ENCODE measurements at places on chromosomes 3 and 15.

DNA sequence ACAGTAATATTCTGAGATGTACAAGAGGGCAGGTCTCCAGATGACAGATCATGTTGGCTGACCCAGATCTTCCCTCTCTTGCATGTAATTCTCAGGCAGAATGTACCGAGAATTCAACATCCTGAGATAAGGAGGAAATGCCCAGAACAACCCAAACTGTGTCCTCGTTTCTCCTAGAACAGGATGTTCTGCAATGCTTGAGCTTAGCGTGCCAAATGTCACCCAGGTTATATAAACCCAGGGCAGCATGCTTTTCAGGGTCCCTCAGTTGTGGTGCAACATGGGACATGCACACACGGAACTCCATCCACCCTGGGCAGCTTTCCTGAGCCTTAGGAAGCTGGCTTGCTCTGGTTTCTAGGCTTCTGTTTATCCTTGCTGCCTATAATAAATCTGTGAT lies 102.1 kb upstream of the CMC1 start:
- no peak for DNase-seq

- DNase-seq, result no peak
Observed at GRCh38 chr3:55877703-55878102, 390.6 kb upstream of the WNT5A start.

DNA sequence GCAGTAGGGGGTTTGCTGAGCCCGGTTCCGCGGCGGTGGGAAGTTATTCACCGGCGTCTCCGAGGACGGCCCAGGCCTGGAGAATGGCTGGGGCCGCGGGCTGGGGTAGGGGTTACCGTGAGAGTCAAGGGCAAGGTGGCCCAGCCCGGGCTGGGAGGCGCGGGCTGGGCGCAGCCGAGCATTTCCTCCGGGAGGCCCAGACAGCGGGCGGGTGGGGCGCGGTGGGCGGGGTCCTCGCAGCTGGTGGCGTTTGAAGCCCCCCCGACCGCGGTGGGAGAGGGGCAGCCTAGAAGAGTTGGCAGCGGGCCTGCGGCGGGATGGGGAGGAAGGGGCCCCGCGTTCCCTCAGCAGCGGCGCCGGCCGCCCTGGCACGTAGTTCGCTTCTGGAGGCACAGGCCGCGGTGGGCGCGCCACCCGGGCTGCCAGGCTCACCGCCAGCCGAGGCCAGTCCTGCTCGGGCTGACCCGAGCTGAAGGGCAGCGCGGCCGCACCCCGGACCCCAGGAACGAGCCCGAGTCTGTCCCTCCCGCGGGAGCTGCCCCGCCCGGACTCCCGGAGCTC lies 960 bp upstream of the KLF13 start:
- peak; percentile 32 for DNase-seq

- no peak for DNase-seq
Observed at GRCh38 chr3:58421004-58421403, 12.6 kb downstream of the PDHB start.

GRCh38 chr15:31802761-31803160 lies 227.6 kb upstream of the CHRNA7 start:
- no peak for DNase-seq

GRCh38 chr3:181454451-181455027 lies 257.2 kb upstream of the SOX2 start:
- no peak for DNase-seq

GRCh38 chr3:161560008-161560637 lies 63.5 kb downstream of the OTOL1 start:
- peak; percentile 37 for DNase-seq

GRCh38 chr3:129195731-129196256 lies 12.1 kb upstream of the CNBP start:
- DNase-seq, result no peak

- DNase-seq, result no peak
Observed at GRCh38 chr3:151766454-151766853, 32.7 kb downstream of the AADACL2 start.

DNA sequence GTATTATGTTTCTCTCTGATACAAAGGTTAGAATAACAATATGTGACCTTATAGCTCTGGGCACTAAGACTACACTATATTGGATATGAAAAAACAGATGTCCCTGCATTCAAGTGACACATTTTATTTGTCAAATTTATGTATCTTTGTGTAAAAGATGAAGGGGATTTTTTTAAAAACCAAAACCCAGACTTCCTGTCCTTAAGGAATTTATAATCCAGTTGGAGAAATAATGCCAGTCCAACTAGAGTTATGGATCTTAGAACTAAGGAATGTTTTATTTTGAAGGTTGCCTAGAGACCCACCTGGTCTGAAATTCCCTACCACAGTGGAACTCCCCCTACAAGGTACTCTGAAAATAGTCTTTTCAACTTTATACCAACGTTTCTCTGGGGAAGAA lies 33.3 kb upstream of the PIK3CB start:
- no peak for DNase-seq

GRCh38 chr3:194422188-194422587 lies 23.1 kb upstream of the GP5 start:
- no peak for DNase-seq

DNA sequence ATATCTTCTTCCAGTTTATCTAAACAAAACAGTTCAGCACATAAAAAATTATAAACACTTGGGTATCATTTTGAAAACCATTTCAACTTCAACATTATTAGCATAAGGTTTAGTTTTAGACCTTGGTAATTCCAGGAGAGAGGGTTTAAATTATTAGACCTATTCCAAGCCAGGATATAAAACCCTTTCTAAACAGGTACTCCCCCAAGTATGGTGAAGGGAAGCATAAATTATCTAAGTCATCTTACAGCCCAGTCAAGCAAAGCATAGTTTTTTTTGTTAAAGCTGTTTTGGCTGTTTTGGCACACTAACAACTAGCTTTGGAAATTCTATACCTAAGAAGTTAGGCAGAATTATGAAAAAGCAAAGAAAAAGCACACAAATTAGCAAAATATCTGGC lies 87.3 kb downstream of the FBN1 start:
- no peak for DNase-seq

DNA sequence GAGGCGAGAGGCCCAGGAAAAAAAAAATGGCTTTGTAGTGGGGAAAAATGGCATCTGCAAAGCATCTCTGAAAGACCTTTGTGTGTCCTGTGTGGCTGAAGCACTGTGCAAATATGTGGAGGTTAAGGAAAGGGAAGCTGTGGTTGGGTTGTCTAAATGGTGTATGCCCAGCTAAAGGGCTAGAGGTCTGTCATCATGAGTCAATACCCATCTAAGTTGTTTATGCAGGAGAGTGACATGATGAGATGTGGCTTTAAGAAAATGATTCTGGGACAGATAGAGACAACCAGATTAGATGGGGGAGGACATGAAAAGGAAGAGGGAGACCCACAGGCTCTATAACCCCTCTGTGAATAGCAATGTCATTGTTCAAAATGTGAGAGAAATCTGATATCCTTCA lies 280.7 kb downstream of the MFSD1 start:
- DNase-seq, result no peak

DNA sequence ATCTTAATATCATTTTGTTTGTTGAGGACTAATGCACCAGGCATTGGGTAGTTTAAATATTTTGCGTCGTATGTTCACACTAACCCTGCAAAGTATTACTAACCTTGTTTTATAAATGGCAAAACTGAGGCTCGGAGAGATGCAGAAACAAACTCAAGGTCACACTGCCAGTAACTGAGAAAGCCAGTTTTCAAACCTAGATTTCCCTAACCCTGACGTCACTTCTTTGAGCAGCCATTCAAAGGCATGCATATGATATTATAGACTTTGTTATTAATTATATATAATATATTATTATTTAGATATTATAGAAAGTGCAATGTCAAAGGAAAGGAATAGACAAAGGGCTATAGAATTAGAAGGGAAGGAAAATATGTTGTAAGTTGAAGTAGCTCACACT lies 167.6 kb upstream of the EOMES start:
- no peak for DNase-seq

GRCh38 chr15:76258460-76258859 lies 52.8 kb downstream of the ETFA start:
- DNase-seq, result no peak

DNA sequence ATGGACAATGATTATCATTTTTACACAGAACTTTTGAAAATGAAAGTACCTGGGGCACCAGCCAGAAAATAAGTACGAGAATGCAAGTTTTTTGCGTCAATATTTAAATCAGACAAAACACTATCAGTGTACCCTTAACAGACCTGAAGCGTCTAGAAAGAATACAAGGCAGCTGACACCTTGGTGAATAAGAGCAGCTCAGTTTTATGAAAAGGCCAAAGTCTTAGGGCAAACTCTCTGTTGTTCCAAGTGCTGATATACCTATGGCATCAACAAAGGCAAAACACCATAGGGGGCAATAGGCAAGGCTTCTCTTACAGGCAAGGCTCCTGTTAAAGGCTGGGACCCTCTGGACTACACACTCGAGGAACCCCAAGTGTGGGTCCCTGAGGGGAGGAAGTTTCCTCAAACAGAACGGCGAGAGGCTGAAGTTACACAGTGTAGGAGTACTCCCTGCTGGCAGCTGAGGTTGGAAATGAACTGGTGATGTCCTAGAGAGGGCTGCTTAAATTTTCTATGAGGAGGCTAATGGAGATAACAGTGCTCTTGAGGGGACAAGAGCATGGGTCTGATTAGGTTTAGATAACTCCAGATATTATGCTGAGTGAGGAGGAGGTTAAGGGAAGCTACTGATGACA lies 291.0 kb downstream of the TIGIT start:
- DNase-seq, result no peak

GRCh38 chr3:177182352-177182751 lies 14.9 kb downstream of the TBL1XR1 start:
- no peak for DNase-seq

GRCh38 chr15:49458145-49458544 lies 35.1 kb downstream of the FGF7 start:
- no peak for DNase-seq

DNA sequence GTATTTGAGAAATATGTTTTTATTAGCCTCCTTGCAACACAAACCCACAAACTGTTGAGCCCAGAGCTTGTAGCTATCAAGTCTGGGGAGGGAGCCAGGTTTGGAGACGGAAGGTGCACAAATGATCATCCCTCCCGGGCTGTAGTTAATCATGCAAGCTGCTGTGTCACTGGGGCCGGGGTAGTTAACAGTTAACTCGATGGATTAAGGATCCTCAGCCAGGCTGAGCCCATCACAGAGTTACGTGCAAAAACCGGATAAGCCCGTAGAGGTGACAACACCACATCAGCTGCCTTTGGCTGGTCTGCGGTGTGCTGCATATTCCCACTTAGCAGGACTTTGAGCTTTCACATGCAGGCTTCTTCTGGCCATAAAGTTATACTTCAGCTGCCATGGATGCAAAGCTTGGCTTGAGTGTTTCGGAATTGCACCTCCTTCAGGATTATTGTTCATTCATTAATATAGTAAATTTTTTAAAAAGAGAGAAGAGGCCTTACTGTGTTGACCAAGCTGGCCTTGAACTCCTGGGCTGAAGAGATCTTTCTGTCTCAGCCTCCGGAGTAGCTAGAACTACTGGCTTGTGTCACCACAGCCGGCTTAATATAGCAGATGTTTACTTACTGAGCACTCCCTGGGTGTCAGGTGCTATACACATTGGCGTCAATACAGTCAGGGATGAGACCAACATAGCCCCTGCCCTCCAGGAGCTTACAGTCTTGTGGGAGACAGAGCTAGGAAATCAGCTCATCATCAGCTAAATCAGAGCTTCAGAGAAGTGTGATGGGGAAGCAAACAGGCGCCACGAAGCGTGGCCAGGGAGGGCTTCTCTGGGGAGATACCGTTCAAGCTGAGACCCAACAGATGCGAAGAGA lies 226.8 kb upstream of the BHLHE40 start:
- DNase-seq, result no peak

DNA sequence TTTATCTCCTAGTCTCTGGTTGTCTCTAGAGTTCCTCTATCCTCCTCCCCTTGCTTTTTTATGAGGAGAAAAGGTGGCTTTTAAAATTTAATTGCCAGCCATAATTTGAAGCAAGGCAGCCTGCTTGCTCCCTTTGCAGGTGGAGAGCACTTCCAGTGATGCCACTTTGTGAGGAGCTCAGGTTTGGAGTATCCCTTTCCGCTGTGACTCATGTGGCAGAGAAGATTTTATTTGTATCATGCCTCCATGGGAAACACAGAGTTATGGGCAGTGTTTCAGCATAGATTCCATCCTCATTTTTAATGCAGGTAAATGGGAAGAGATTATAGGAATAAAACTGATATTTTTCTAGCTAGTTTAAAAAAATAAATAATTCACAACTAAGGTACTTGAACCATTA lies 7.0 kb downstream of the PPM1L start:
- DNase-seq, result no peak

GRCh38 chr15:66502491-66502890 lies 2.2 kb downstream of the RPL4 start:
- no peak for DNase-seq

GRCh38 chr15:50438251-50438650 lies 14.0 kb downstream of the USP8 start:
- DNase-seq, result no peak

DNA sequence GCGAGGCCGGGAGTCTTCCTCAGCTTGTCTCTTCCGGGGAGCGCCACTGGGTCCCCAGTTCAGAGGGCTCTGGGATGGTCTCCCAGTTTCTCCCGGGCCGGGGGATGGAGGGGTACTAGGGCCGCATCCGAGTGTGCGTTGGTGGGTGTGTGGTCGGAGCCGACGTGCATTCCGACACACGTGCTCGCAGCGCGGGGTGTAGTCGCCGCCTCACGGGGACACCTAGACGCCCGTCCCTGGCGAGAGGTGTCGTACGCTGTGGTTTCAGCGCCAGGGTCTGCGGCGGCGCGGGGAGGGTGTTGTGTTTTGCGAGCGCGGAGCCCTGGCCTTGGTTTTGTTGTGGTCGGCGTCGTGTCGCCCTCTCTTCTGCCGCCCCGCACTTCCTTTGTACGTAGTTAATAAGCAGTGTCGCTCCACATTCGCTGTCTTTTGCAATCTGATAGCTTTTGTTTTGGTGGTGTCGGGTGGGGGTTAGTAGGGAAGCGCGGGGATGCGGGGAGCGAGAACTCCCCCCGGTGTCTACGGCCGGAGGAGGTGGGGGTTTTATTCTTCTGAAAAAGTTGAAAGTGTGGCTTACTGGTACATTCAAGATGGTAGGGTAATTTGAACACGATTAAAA lies 2.2 kb downstream of the IGF1R start:
- no peak for DNase-seq

DNA sequence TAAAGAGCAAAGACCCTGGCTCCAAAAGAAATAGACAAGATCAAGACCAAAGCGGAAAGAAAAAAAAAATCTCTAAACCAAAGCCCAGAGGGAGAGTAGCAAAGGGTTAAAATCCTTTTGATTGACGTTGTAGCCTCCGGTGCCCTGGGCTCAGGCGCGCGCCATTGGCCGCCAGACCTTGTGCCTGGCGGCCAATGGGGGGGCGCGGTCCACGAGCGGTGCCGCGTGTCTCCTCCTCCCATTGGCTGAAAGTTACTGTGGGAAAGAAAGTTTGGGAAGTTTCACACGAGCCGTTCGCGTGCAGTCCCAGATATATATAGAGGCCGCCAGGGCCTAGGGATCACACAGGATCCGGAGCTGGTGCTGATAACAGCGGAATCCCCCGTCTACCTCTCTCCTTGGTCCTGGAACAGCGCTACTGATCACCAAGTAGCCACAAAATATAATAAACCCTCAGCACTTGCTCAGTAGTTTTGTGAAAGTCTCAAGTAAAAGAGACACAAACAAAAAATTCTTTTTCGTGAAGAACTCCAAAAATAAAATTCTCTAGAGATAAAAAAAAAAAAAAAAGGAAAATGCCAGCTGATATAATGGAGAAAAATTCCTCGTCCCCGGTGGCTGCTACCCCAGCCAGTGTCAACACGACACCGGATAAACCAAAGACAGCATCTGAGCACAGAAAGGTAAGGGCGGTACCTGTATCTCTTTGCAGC lies at the start of gene HES1:
TSS of gene HES1 (plus strand) at position 343 of the 713 bp plus-strand sequence. CDS start at position 576, 233 bp downstream.
- peak; percentile 67 for DNase-seq
